Activated CD8-positive, alpha-beta memory T cell treated with anti-CD3 and anti-CD28 coated beads for 24 hours (primary cell): ENCODE measurements at places on chromosomes 2 and 18.

GRCh38 chr2:222976521-222977061 lies 75.4 kb upstream of the KCNE4 start:
- no peak for DNase-seq

- no peak for DNase-seq
Measured at GRCh38 chr2:143088388-143088787, 40.8 kb upstream of the ARHGAP15 start.

- no peak for DNase-seq
Measured at GRCh38 chr2:61420991-61421544, 49.8 kb downstream of the USP34 start.

- no peak for DNase-seq
Measured at GRCh38 chr2:58197894-58198293, 43.2 kb downstream of the FANCL start.

- DNase-seq: no peak
Measured at GRCh38 chr2:233470011-233470687, 96.4 kb downstream of the USP40 start.

DNA sequence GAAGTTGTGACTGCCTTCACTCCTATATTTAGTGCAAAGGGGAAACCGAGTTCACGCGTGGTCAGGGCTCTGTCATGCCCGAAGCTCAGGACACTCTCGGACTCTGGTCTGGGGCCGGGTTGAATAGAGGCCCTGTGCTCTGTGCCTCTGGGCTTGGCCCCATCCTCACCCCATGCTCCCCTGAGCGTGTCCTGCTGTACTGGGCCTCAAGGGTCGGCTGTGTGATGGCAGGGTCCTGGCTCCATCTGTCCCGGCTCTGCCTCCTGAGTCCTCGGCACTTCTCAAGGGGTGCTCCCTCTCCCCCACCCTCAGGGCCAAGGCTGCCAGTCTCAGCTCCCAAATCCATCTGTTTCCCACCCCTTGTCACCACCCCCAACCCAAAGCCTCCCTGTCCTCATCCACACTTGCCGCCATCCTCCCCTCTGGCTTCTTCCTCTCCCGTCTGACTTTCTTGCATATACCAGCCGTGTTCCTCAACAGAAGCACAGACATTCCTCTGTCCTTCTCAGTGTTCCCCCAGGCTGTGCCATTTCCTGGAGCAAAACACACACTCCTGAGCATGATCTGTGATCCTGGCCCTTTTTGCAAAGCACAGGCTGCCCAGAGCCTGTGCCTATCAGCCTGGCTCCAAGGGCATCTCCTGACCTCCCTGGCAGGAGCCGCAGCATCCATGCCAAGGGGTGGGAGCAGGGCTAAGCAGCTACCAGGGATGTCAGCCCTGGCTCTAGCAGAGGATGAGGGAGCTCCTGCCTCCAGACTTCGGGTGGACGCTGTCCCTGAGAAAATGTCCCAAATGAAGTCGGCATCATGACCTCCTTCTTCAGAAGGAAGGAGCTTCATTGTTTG lies 64.2 kb upstream of the OTOS start:
- no peak for DNase-seq

DNA sequence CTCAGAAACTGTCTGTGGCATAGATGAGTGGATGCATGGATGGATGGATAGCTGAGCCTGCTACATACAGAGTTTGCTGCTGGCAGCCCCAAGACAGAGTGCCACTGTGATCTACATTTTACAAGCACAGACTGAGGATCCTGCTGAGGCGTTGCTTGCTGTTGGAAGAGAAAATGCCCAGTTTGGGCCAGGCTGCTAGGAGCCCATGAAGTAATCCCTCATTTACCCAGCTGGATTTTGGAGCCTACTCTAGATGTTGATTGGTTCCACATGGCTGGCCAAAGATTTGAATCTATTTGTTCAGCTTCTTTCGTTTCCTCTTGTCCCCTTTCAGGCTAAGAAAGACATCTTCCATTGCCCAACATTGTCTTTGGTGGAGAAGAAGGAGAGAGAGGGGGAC lies 261.3 kb downstream of the CLIP4 start:
- DNase-seq: no peak

- DNase-seq: no peak
Measured at GRCh38 chr2:64562148-64562784, 38.1 kb downstream of the AFTPH start.

- DNase-seq: no peak
Measured at GRCh38 chr2:212345966-212346365, 192.6 kb downstream of the ERBB4 start.

- no peak for DNase-seq
Measured at GRCh38 chr18:55361492-55362250, 226.3 kb downstream of the TCF4 start.

- DNase-seq: peak; percentile 24
Measured at GRCh38 chr18:3468833-3469232, 18.9 kb downstream of the TGIF1 start.

DNA sequence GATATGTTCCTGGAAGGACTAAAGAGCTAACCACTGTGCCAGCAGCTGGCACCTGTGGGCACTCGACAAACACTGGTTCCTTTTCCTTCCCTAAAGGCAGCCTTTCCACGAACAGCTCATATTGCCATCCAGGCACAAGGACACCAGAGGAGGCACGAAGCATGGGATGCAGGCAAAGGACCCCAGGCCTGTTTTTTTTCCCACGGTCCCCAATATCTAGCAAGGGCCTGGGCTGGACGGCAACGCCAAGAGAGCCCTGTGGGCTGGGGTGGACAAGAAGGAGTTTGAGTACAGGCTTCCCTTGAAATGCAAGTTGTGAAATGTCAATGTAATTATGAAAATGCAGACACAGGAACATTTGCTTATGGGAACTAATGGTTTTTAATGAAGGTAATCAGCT lies 135.9 kb downstream of the CYP26B1 start:
- peak; percentile 24 for DNase-seq

GRCh38 chr2:218577482-218578220 lies 9.0 kb downstream of the CNOT9 start:
- DNase-seq: no peak

DNA sequence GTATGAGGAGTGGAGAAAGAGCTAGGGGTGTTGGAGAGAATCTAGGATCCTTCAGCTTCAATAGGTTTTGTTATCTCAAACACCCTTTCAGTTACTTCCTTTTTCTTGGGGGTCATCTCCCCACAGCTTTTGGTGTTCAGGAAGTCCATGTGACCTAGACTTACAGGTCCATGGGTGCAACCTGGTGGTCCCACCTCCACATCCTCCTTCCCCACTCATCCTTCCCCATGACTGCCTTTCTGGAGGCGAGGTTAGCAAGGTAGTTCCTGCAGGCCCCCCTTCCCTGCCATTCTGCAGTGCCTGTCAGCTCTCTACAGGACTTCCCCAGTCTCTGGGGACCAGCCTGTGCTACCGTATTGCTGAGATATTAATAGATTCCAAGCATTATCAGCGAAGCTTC lies 107.6 kb downstream of the TMEM17 start:
- no peak for DNase-seq

GRCh38 chr18:10591896-10592295 lies 66.1 kb downstream of the NAPG start:
- DNase-seq: no peak

GRCh38 chr18:61954096-61954746 lies 61.4 kb upstream of the RNF152 start:
- no peak for DNase-seq

- no peak for DNase-seq
Measured at GRCh38 chr18:43563780-43564179, 286.5 kb upstream of the SYT4 start.

GRCh38 chr18:9764011-9764481 lies 55.9 kb downstream of the RAB31 start:
- DNase-seq: no peak

- no peak for DNase-seq
Measured at GRCh38 chr18:75923169-75923568, 495.7 kb upstream of the SMIM21 start.

DNA sequence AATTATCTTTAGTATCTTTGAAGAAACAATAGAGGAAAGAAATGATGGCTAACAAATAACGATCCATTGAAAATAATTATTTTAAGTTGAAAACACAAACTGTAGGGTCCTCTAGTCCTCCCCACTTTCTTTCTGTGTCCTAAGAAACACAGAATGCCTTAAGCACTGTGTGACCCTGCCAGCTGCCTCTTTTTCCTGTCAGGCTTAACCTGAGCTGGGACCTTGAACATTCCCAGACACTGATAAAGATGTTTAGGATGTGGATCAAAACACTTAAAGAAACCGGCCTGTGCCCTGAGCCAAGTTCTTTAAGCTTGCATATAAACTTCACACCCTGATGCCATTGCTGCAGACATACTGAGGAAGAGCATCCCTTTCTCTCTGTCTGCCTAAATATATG lies 755.4 kb upstream of the VRK2 start:
- no peak for DNase-seq

DNA sequence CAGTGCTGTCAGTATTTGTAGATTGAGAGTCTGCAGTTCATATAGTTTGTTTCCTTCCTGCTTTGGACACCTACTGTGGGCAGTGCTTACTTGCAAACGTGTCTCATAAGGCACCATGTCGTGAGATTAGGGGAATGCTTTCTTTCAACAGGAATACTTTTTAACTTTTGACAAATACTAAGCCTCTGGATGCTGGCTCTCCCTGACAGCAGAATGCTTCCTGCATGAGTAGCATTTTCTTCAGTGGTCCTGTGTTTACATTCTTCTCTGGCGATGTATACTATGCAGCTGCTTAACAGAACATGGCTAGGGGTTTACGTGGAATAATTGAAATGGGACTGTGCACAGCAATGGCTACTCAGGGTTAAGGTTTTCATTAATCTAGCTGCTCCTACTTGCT lies 807.5 kb downstream of the MBD2 start:
- no peak for DNase-seq

DNA sequence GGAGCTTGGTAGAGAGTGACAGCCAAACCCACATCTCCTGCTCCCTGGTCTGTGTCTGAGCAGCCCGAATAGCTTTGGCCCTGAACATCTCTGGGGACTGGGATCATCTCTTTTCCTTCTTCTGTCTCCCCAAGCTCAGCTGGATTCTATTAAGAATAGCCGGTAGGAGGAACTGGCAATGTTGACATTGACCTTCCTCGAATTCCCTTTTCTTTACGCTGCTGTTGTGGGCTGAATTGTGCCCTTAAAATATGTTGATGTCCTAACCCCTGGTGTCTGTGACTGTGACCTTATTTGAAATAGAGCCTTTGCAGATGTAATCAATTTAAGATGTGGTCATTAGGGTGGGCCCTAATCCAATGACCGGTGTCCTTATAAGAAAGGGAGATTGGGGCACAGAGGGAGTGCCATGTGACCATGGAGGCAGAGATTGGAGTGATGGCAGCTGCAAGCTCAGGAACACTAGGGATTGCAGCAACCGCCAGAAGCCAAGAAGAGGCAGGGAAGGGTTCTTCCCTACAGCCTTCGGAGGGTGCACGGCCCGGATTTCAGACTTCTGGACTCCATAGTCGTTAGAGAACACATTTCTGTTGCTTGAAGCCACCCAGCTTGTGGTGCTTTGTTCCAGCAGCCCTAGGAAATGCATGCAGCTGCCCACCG lies 5.8 kb upstream of the SFTPB start:
- no peak for DNase-seq

DNA sequence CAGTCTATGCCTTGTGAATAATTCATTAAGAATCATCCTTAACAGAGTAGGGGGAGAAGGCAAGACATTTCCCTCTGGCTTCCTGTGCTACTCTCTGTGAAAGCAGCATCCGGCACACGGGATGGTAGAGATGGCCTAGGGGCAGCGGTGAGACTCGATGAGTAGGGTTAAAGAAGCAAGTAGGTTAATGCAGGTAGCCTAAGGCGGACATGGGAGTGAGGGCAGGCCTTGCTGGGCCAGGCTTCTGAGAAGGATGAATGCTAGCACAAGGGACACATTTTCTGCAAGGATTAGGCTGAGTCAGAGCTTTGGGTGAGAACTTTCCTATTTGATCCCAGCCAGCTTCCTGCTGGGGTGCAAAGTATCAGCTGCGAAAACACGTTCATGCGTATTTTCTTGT lies 80.8 kb downstream of the NXPH2 start:
- DNase-seq: no peak

DNA sequence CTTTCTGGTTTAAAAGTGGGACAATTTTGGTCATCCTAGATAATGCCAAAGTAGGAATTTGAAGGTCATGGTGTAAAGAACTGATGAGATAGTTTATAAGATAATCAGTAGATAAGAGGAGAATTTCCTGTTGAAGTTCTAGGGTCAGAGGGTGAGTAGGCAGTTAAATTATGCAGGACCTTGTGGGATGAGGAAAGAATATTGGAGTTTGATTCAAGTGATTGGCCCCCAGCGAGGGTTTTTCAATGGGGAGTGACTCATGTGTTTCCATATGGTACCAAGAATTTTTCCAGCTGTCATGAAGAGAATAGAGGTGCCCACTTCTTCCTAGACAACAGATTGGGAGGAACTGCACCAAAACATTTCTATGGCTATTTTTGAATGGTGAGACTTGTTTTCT lies 940.2 kb upstream of the ZEB2 start:
- DNase-seq: no peak

DNA sequence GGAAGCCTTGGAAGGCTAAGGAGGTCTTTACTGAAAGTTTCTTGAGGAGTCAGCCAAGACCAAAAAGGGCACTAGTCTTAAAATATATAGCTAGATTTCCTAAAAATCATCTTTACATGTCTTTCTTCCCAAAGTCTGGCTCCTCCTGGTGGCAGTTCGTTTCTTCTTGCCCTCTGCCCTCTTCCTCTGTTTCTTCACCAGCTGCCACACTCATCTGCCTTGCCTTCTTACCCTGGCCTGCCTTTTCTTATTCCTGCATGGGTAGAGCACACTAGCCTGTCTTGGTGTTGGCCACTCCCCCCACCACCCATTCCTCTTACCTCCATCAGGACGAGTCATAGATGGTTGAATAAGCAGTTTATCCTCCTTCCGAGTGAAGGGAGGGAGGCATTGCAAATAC lies 129.8 kb downstream of the RAPGEF4 start:
- DNase-seq: no peak

DNA sequence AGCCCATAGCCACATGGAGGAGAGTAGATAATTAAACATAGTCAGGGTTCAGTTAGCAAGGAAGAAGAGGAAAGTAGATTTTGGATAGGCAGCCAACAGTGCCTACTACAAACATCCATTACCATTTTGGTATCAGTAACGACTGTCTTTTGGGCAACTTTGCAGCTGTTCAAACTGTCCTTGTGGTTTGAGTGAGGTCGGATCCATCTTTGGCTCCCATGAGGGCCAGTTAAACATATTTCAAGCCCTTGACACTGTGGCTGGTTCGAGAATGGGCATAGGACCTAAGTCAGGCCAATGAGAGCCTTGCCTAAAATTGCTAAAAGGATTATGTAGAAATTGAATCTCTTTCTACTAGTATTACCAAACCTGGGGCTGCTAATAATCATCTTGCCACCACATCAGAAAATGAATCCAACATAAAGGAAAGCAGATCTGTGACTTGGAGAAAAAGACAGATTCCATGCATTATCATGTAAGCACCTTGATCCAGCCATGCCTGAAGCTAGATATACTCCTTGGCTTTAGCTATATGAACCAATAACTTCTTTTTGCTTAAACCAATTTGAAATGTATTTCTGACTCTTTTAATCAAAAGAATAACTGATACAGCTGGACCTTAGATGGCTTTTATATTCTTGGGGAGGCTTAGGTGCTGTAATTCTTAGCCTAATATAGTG lies 75.0 kb upstream of the STAM2 start:
- DNase-seq: no peak
